ENCODE measurements at places on chromosomes 4 and X.

GRCh38 chrX:153440556-153441135 lies 5.2 kb downstream of the TREX2 start:
- no peak for DNase-seq

GRCh38 chrX:21373637-21374162 lies 518 bp upstream of the CNKSR2 start:
- DNase-seq = no peak

- peak; percentile 20 for DNase-seq
These were observed 1444.2 kb downstream of the ADGRL3 start for GRCh38 chr4:62644372-62644771.

DNA sequence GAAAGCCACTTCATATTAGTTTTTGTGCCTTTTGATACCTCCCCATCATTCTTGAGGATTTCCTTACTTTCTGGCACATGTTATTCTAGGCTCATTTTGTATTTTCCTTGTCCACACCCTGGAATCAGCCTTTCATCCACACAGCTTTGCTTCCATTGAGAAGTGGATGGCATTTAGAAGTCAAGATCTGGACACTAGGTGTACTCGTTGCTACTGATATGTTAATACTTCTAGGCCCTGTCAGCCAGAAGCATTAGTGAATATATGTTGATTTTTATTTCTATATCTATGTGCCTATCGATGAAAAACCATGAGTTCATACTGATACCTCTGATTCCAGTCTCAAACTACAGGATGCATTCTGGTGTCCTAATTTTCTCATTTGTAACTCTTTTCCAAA lies 73.2 kb downstream of the ARHGAP24 start:
- DNase-seq = no peak

DNA sequence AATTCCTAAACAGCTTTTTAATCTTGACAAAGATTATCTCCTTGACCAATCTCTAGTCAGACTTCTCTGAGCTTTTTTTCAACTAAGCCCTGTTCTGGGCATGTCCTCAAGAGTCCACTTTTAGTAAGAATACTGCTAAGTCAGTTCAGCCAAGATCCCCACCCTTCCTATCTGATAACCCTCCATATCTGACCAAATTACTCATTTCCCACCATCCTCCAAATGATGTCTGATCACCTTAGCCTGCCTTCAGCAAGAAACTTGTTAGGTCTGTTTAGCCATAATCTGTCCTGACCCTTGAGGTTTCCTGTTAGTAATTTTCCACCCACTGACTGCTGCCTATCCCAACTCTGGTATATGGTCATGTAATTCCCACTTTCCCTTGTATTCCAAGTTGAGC lies 65.2 kb downstream of the FAM13A start:
- DNase-seq = no peak

- DNase-seq = no peak
These were observed 7.4 kb upstream of the HS3ST1 start for GRCh38 chr4:11436084-11436483.

DNA sequence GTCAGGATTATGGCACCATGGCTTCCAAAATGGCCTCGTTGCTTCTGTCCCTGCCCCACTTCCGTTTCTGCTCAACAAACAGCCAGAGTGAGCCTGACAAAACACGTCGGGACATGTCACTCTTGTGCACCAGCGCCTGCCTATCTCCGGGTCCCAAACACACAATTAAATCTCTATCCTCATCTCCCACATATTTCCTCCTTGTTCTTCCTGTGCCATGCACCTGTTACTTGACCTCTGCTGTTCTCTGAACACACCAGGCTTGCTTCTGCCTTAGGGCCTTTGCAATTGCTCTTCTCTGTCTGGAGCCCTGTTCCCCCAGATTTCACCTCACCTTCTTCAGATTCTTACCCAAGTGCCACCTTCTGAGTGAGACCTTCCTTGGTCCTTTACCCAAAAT lies 12.7 kb upstream of the CD38 start:
- DNase-seq = no peak

DNA sequence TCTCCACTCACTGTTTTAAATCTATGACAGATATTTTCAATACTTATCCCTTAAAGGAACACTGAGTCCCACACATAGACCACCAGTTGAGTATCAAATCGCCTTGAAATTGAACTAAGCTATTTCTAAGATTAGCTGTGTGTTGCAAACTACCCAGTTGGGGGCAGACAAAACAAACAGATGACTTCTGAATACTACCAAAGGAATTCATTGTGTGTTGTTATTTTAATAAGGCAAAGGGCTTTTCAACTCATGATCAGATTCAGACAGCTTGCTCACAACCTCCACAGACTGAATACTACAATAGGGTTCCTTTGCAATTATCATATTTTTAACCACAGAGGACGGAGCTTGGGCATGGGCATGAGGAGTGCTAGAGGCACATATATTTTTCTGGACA lies 283.0 kb upstream of the GPC4 start:
- no peak for DNase-seq

GRCh38 chrX:40012868-40013265 lies 84.9 kb downstream of the BCOR start:
- DNase-seq = no peak

GRCh38 chr4:18627447-18628005 lies 606.0 kb upstream of the LCORL start:
- DNase-seq = no peak

DNA sequence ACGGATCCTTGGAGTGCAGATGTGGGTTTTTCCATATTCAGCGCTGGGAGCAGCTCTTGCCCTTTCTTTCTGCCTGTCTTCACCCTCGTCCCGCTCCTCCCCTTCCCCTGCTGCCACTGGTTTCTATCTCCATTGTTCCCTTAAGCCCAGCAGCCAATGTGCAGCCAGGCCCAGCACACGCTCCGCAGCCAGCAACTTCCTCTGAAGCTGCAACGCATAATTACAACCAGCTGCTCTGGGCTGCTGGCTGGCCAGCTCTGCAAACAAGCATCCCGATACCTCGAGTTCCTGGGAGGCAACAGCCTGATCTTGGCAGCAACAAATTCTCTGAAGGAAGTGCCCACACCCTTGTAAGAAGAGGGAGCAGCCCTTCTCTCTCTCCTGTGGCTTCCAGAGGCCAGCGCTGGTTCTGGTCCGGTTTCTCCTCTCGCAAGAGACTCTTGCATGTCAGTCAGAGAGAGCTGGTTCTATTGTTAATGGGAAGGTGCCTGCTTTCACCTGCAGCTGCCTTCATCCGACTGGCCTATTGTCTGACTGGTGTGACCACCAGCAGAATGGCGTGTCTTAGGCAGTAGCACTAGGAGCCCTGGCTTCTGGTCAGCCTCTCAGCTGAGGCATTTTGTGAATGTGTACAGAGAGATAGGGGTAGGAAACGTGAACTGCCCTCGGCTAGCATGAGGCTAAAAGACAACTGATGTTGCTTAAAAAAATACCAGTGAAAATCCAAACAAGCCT lies 83.8 kb upstream of the MAML3 start:
- DNase-seq = peak; percentile 74

DNA sequence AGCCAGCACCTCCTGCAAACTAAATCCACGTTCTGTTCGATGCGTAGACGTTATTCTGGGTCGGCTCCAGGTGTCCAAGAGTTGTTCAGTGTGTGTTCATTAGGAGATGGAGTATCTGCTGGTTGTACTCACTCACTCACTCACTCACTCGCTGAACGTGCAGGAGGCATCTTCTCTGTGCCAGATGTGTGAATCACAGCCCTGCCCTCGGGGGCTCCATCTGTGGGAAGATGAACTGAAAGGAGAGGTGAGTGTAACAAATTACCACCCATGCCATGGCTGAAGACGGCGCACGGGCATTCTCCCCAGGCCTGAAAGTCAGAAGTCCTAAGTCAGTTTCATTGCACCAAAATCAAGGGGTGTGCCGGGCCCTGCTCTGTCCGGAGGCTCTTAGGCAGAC lies 16.1 kb downstream of the NSG1 start:
- no peak for DNase-seq

GRCh38 chr4:70895811-70896491 lies 6.2 kb upstream of the MOB1B start:
- DNase-seq = no peak

- DNase-seq = no peak
These were observed 14.4 kb downstream of the MCUB start for GRCh38 chr4:109574443-109574850.

DNA sequence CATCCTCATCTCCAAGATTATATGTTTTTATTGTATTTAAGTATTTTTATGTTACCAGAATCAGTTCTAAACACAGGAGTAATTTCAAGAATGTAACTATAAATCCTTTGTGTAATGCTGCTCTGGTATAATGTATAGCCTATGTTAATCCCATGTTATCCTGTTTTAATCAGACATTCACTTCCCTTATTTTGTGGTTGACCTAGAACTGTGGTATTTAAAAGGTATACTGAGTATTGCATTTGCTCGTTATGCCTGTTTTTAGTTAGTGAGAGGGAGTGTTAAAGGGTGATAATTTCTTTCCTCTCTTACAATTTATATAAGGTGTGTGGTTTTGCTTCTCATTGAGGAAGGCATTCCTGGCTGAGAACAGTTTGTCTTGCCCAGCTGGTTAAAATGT lies 26.2 kb downstream of the MTM1 start:
- DNase-seq = no peak

GRCh38 chr4:82900411-82901182 lies at the start of gene THAP9:
Gene THAP9, plus strand, starts transcription at chr4:82900735. Its CDS starts 68 bp downstream, at chr4:82900803.
- DNase-seq = peak; percentile 89

DNA sequence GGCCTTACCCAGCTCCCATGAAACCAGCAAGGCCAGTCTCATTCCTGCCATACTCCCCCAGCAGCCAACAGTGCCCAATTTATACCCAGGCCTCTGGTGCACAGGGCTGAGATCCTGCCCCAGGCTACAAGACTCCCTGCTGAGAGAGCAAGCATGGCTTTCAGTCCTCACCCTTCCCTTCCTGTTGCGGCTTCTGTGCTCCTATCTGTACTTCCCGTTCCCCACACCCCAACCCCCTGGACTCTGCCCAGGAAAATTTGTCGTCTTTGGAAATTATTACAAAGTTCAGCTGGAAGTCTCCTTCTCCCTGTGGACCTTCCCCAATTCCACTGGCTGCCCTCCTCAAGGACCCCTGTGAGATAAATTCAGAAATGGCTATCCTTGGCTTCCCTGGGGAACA lies 84.1 kb upstream of the GK2 start:
- DNase-seq = no peak

Data from iPS DF 6.9 (cell line).